Stimulated activated CD8-positive, alpha-beta memory T cell treated with anti-CD3 and anti-CD28 coated beads, Interleukin-15, amount 100 ng/mL, for 48 hours (primary cell): ENCODE measurements at places on chromosomes 4 and X.

- DNase-seq: no peak
Observed at GRCh38 chr4:3630598-3631543, 98.6 kb upstream of the LRPAP1 start.

DNA sequence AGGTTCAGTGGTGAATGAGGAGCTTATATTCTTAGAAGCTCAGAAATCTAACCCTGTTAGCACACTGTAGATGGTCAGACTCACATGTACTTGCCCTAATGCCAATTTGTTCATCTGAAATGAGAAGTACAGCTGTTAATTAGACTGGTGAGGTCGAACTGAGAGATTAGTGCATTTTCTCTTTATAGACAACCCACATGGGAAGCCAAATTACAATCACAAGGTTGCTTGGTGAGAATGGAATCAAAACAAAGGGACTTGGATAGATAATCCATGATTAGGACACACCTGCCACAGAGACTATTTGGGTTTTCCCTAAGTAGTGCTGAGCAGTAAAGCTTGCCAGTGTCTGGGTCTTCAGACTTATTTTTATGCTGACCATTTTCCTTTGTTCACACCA lies 88.3 kb downstream of the POLA1 start:
- DNase-seq: no peak

GRCh38 chrX:19017271-19017670 lies 33.4 kb upstream of the PHKA2 start:
- DNase-seq: no peak

DNA sequence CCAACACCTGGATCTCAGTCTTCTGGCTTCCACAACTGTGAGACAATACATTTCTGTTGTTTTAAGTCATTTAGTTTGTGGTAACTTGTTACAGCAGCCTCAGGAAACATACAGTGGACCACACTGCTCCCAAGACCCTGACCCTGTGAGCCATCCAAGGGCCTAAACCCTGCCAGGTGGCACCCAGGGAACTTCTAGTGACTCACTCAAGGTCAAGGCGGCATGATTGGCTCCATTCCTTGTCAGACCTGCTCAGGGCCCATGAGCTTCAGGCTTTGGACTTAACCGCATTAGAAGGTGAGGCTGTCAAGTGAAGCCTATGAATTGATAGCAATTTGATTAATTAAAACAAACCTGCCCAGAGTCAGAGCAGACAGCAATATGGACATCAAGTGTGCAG lies 165.7 kb upstream of the MAMLD1 start:
- no peak for DNase-seq

- DNase-seq: no peak
Observed at GRCh38 chrX:17459661-17460060, 84.7 kb downstream of the NHS start.

GRCh38 chr4:134490863-134491262 lies 289.3 kb upstream of the PABPC4L start:
- DNase-seq: no peak

GRCh38 chr4:93761286-93761685 lies 67.3 kb upstream of the ATOH1 start:
- no peak for DNase-seq

- no peak for DNase-seq
Observed at GRCh38 chr4:110514889-110515479, 39.0 kb downstream of the ENPEP start.

- no peak for DNase-seq
Observed at GRCh38 chrX:17839269-17839668, 21.8 kb downstream of the RAI2 start.

- no peak for DNase-seq
Observed at GRCh38 chr4:106149026-106149425, 167.0 kb downstream of the TBCK start.

DNA sequence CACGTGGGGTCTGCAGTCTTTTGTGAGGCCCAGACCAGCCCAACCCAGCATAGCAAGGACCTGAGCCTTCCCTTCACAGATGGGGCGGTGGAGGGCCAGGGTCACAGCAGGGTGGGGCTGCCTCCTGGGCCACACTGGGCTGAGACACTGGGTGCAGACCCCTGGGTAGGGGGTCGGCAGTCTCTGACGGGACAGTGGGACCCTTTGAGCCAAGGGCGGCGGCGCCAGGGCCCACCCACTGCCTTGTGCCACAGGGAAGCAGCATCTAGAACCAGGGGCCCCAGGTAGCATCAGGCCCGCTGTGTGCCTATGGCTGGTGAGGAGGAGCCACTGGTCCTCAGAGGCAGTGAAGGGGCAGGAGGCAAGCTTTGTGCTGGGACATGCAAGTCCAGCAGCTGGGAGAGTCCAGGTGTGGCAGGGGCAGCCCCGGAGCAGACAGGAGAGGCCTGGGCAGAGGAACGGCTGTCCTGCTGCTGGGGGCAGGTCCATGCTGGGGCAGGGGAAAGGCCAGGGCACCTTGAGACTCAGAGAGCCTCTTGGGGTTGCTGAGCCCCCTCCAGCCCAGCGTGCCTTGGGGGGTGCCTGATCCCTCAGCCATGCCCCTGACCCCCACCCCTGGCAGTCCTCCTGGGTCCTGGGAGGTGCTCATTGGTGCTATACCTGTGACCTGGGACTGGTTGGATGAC lies 131.3 kb upstream of the NKX1-1 start:
- DNase-seq: no peak

DNA sequence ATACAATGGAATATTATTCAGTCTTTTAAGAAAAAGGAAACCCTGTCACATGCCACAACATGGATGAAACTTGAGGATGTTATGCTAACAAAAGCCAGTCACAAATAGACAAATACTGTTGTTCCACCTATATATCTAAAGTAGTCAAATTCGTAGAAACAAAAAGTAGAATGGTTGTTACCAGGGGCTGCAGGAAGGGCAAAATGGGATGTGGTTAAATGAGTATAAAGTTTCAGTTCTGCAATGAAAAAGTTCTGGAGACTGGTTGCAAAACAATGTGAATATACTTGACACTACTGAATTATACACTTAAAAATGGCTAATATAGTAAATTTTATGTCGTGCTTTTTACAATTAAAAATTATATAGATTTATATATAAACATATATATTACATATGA lies 12.2 kb downstream of the SPOCK3 start:
- no peak for DNase-seq

GRCh38 chr4:186081202-186081807 lies 12.3 kb downstream of the TLR3 start:
- no peak for DNase-seq

DNA sequence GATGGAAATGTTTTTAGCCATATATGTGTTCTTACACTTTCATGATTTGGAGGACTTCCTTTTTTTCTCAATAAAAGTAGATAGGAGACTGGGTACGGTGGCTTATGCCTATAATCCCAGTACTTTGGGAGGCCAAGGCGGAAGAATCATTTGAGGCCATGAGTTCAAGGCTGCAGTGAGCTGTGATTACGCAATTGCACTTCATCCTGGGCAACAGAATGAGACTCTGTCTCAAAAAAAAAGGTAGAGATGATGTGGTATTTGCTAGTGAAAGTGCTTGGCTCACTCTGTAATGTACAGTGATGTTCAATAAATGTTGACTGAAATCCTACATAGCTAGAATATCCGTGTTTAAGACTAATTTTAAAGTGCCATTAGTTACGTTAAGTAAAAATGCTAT lies 27.4 kb downstream of the KLHL2 start:
- no peak for DNase-seq

DNA sequence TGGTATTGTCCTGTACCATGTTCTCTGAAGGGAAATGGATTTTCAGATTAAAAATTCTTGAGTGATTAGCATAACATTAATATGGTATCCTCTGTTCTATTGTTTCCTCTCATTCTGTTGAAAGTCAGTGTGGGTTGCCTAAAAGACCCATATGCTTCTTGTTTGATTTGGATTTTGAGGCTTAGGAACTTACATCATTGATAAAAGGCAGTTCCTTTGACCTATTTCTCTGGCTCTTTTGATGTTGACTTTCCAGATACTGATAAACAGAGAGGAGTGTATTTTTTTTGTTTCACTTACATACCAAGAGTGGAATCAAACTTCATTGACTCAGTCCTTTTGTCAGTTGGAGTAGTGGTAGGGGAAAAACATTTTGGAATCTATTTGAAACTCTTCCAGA lies 32.8 kb downstream of the TMEM144 start:
- DNase-seq: no peak

GRCh38 chr4:17265653-17266052 lies 246.2 kb downstream of the QDPR start:
- no peak for DNase-seq

- DNase-seq: no peak
Observed at GRCh38 chr4:111707491-111707890, 437.8 kb upstream of the FAM241A start.

DNA sequence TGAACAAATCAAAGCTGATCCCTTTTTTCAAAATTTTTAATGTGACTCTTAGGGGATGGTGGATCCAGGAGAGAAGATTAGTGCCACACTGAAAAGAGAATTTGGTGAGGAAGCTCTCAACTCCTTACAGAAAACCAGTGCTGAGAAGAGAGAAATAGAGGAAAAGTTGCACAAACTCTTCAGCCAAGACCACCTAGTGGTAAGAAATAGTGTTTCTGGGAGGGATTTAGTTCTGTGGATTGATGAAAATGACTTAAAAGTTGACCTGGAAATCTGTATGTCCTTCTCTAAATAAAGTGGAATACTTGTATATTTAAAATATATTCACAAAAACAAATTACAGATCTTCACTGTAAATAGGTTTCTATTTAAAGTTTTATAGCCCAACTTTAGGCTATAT lies 29.2 kb downstream of the NUDT9 start:
- no peak for DNase-seq

- no peak for DNase-seq
Observed at GRCh38 chr4:7017446-7018048, 25.6 kb upstream of the TADA2B start.

DNA sequence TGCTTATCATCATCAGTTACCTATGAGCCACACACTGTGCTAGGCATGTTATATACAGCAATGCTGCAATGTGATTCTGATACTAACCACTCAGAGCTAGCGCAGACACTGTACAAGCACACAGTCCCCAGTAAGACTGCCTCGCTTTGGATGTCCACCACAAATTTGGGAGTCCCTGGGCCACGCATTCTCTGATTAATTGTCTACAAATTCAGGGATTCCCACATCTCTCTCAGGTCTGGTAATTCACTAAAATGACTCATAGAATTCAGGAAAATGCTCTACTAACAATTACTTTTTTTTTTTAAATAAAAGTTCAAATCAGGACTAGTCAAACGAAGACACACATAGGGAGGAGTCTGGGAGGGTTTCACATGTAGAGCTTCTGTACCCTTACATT lies 652.1 kb upstream of the AADAT start:
- no peak for DNase-seq

DNA sequence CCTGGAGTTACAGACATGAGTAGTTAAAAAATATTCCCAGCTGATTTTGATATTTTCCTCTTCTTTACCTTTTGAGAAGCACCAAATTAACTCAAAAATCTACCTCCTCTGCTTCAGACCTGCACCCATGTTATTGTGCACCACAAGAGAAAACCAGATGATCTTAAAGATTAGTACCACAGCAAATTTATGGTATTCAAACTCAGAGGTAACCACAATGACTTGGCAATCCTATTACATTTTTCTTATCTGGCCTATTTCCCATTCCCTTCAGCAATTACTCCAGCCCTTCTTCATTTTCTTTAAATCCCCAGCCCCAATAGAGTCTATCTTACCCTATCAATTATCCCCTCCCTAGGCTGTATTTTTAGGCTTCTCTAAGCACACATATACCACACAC lies 535.1 kb downstream of the FAT4 start:
- DNase-seq: no peak

DNA sequence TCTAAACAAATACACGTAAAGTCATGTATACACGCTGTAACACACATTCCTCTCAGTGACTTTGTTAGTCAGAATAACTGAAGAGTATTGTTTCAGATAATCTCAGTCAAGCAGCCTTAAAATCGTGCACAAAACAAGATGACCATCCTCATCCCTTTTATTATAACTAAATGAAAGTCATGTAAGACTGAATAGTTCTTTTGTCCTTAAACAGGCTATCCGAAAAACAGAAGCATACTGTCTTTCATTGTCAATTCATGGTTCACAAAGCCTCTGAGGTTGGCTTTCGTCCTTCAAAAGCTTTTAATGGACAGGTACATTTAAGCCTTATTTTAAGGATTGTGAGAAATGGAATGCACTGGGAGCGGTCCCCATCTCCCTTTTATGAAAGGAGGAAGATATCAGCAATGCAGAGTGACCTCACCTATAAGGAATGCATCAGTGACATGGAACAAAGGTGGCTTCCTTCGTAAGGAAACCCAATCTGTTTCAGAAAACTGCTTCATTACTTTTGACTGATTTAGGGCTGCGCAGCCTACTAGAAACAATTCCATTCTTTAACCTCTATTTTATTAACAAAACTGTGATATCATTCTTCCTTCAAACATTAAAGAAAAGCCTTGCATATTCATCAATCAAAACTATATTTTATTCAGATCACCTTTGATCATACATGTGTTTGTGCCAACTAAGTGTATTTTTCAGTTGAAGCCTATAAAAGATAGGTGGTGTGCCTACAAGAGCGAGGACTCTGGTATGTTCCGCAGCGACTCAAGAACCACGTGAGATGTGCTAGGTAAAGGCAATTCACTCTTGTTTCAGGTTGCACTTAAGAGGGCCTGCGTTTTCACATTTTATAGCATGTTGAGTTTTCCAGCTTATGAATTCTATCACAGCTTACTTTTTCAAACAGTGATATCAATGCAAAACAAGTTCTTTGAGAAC lies 19.2 kb downstream of the SH3RF1 start:
- DNase-seq: no peak

- no peak for DNase-seq
Observed at GRCh38 chrX:155874571-155875244, 6.4 kb upstream of the VAMP7 start.

DNA sequence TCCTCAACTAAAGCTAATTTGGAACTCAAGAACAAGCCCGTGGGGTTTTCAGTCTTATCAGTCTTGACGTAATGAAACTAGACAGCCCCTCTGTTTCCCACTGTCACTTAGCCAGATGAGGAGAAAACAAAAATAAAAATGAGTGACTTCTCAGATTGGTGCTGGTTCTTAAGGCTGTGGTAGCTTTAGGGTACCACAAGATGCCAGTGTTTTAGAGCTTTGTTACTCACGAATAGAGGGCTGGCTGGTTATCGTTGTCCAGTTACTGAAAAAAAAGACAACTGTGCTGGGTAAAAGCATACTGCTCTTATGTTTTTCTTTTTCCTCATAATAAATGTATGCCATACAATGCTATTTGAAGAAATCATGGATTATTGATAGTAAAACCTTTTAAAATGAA lies 796.7 kb downstream of the RAPGEF2 start:
- no peak for DNase-seq

DNA sequence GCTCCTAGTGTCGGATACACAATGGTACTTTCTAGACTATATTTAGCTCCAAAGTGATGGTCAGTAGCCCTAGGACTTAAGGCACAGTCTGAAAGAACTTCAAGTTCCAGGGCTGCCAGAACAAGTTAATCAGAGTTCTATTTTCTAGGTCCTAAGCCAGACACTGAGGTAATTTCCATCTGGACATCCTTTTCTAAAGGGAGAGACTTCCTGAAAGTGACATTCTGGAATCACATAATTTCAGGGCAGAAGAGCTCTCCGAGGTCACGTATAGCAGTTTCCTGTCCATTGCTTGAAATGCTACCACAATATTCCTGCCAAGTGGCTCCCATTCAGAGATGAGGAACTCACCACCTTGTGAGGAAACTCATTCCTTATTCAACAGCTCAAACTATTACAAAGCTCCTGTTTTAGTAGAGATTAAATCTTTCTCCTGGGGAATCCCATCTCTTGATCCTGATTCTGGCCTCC lies 117.9 kb downstream of the COL25A1 start:
- DNase-seq: no peak
